Brain microvascular endothelial cell (primary cell): ENCODE measurements at places on chromosomes 11 and 22.

- no peak for DNase-seq
These were observed 816.3 kb downstream of the BRD1 start for GRCh38 chr22:49011379-49011768.

DNA sequence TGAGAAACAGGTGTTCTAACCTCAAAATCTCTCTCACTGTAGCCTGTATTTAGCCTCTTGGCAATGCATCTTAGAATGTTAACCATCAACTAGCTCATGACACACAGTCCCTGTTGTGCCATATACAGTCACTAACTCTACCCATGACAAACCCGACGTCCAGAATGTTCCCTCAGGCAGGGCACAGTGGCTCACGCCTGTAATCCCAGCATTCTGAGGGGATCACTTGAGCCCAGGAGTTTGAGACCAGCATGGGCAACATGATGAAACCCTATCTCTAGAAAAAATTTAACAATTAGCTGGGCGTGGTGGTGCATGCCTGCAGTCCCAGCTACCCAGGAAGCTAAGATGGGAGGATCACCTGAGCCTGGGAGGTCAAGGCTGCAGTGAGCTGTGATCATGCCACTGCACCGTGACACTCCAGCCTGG, 18.2 kb upstream of the CCDC34 start:
- DNase-seq: no peak

GRCh38 chr22:40323681-40324171, 22.6 kb upstream of the ADSL start:
- DNase-seq: no peak

- no peak for DNase-seq
These were observed 7.1 kb upstream of the SCGB2A1 start for GRCh38 chr11:62201376-62201775.

GRCh38 chr11:122976734-122977469, 4.7 kb downstream of the BSX start:
- DNase-seq: no peak

- no peak for DNase-seq
These were observed 3.0 kb downstream of the OR52W1 start for GRCh38 chr11:6202041-6202440.

- DNase-seq: no peak
These were observed 109.2 kb downstream of the RAB38 start for GRCh38 chr11:88066090-88066489.
